ENCODE measurements at places on chromosomes 6 and 20.

- no peak for DNase-seq
These were observed 1.1 kb downstream of the HFE start for GRCh38 chr6:26088344-26088743.

DNA sequence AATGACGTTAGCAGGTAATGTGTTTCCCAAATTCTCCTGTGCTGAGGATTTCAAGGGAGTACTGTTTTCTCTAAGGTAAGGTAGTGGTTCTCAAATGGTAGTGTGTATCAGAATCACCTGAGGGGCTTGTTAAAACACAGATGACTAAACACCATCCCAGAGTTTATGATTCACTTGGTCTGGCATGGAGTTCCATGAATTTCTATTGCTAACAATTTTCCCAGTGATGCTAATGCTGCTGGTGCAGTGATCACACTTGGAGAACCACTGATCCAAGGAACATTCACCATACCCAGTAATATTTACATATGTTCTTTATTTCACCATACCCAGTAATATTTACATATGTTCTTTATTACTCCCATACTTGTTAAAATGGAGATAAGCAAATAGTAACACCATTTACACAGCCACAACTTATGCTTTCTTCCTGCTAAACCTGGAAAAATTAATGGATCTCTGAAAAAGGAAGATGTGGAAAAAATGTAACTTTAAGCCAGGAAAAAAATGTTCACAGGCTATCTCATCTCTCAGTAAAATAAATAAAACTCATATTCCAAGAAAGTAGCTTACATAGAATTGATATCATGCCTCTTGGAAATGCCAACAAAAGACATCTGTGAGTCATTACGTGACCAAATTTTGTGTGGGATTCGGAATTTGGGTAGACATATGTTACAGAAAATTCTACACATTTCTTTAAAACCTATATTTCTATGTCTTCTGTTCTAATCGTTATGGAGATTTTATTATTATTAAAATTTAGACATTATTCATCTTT, 129.5 kb downstream of the MMUT start:
- DNase-seq = no peak

- DNase-seq = no peak
These were observed 62.4 kb downstream of the TNFRSF21 start for GRCh38 chr6:47247227-47247797.

- no peak for DNase-seq
These were observed 6.5 kb downstream of the CEP162 start for GRCh38 chr6:84220809-84221409.

DNA sequence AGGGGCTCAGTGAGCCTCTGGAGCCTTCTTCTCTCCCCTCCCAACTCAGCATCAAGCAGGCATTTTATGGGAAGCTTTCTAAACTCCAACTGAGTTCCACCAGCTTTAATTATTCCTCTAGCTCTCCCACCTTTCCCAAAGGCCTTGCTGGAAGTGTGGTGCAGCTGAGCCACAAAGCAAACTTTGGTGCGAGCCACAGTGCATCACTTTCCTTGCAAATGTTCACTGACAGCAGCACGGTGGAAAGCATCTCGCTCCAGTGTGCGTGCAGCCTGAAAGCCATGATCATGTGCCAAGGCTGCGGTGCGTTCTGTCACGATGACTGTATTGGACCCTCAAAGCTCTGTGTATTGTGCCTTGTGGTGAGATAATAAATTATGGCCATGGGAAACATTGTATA, 78.8 kb downstream of the ASXL1 start:
- no peak for DNase-seq

Measured in AG09319 (cell line).